Activated CD8-positive, alpha-beta memory T cell treated with anti-CD3 and anti-CD28 coated beads for 1 hour (primary cell): ENCODE measurements at places on chromosomes 7 and 10.

- no peak for DNase-seq
Observed at GRCh38 chr7:86012971-86013370, 630.7 kb upstream of the GRM3 start.

- no peak for DNase-seq
Observed at GRCh38 chr7:110105307-110105706, 985.6 kb upstream of the LRRN3 start.

DNA sequence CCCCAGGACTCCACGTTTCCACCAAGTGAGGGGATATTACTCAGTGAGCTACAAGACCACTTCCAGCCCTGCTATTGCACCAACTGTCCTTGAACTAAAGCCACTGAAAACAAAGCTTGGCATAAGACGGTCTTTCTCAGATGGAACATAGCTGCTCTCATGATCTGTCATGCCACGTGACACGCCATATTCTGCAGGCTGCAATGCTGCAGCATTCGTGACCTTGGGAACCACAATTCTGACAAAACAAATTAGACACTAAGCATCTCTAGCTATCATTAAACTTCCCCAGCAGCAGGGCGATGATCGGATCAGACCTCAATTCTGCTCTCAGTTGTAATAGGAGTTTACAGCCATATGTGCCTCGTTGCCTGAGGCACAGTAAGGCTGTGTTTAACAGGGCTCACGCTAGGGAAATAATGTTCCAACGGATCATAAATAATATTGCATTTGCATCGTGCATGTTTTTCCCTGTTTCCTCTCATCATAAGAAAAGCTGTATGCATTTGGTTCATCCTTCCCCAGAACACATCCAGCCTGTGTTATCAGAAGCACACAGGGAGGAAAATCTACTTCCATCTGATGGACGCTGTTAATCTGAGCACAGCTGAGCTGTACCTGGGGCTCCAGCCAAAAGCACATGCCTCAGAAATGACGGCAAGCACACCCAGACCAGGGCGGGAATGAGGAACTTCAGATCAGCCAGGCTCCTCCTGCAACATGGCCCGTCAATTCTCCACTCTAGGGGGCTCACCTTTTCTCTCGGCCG lies 38.6 kb upstream of the CNPY1 start:
- no peak for DNase-seq

- no peak for DNase-seq
Observed at GRCh38 chr7:155769701-155770100, 42.6 kb downstream of the SHH start.

- DNase-seq, result no peak
Observed at GRCh38 chr10:78349911-78350663, 316.4 kb downstream of the RPS24 start.
